ENCODE measurements at places on chromosomes 6 and 20.

DNA sequence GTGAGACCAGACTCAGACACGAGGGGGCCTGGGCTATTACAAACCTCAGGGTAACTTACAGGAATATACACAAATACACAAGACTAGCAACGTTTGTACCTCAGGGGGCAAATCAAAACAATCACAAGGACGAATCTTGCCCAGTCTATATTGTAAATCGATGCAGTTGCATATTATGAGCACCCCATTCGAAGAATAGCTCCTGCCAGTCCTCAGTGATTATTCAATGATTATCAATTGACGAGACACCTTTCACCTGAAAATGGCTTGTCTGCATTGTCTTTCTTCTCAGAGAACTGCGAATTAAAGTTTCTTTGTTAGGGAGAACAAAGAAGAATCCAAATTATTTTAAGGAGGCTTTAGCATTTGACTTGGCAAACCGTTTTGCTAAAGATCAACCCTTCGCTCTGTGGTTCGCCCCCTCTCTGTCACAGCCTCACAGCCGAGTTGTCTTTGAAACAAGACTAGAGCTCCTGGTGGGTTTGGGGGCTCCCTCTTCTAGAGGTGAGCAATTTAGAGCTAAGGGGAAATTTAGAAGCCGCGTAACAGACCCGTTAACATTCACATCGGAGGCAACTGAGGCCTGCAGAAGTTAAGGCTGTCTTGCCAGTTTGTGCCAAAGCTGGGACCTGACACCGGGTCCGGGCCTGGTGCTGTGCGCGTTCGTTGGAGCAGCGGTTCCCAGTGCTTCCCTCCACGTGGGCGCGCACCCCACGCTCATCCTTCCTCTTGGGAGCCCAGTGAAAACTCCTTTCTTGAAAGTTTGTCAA lies 24.9 kb upstream of the MAP3K7 start:
- DNase-seq: no peak

- DNase-seq: peak; percentile 87
Measured at GRCh38 chr6:112298021-112298745, 43.8 kb upstream of the LAMA4 start.

- DNase-seq: no peak
Measured at GRCh38 chr6:14838133-14838583, 407.7 kb upstream of the JARID2 start.

GRCh38 chr20:45289942-45290676 lies 16.5 kb upstream of the RBPJL start:
- DNase-seq: no peak

DNA sequence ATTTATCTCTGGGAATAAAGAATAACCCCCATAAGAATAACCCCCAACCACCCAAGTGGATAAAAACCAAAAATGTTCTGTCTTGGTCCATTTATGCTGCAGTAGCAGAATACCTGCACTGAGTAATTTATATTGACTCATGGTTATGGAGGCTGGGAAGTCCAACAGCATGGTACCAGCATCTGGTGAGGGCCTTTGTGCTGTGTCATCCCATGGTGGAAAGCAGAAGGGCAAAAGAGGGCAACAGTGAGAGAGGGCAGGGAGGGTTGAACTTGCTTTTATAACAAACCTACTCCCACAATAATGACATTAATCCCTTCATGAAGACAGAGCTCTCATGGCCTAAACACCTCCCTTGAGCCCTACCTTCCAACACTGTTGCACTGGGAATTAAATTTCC lies 133.7 kb downstream of the ERMARD start:
- DNase-seq: no peak

DNA sequence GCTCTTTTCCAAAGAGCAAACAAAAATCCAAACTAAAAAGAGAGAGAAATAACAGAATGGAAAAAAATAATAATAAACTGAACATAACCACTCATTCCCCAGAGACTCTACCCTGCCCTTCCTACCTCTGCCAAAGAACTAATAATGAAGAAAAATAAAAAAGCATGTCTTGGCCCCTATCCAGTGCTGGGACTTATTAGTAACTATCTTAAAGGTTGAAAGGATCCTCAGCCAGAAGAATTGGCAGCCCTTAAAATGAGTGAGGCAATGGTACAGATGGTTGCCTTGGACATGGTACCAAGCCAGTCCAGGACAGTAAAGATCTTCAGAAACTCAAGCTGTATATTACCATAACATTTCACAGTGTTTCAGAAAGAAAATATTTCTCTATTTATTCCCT lies 279.3 kb downstream of the HACE1 start:
- DNase-seq: no peak

GRCh38 chr6:1704711-1705110 lies 95.0 kb downstream of the FOXC1 start:
- DNase-seq: no peak

- DNase-seq: no peak
Measured at GRCh38 chr6:127347178-127347577, 3.8 kb upstream of the ECHDC1 start.

GRCh38 chr6:3341467-3341866 lies 82.7 kb downstream of the PSMG4 start:
- no peak for DNase-seq

- DNase-seq: peak; percentile 48
Measured at GRCh38 chr6:83252719-83253118, 59.6 kb downstream of the RWDD2A start.

DNA sequence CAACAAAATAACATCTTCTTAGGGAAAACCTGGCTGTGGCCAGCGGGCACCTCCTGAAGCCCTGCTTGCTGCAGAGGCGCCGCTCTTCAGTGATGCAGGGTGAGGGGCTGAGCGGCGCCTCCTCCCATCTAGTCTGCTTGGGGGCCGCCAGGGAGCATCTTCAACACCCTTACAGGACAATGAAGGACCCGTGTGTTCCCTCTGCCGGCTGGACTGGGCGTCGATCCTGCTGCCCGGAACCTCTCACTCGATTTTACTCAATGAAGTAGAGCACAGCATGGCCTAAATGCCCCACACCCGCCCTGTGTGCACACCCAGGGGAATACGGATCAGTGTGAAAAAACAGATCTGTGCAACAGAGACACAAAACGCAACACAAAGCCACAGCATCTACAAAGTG lies 28.5 kb upstream of the MPC1 start:
- no peak for DNase-seq

- no peak for DNase-seq
Measured at GRCh38 chr6:133236932-133237331, 4.2 kb upstream of the EYA4 start.

DNA sequence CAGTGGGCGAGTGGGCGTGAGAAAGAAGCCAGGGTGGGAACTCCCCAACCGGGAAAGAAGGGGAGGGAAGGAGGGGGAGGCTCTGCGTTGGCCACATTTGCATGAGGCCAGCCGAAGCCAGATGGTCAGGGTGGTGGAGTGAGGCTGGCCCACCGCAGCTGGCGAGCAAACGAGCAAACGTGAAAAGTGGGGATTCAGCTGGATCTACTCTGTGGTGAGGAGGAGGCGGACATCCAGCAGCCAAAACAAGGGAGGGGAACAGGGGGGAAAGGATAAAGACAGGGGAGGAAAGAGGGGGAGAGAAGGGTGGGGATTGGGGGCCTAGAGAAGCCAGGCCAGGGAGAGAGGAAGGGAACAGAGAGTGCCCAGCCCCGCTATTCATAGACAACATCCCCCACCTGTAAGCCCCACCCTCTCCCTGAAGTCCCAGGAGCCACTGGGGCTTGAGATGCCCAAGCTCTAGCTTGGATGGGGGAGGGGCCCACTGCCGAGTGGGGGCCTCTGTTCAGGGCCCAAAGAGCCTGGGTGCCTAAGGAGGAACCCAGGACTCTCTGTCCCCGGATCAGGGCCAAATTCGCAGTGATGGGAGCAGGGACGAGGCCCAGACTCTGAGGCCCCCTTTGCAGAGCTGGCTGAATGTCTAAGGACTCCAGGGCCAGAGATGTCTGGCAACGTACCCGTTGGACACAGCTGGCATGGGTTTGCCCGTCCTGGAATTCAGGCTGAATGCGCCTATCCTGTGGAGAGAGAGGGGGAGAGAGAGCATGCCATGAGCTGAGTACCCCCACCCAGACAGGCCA lies 45.1 kb downstream of the CPNE5 start:
- DNase-seq: no peak

DNA sequence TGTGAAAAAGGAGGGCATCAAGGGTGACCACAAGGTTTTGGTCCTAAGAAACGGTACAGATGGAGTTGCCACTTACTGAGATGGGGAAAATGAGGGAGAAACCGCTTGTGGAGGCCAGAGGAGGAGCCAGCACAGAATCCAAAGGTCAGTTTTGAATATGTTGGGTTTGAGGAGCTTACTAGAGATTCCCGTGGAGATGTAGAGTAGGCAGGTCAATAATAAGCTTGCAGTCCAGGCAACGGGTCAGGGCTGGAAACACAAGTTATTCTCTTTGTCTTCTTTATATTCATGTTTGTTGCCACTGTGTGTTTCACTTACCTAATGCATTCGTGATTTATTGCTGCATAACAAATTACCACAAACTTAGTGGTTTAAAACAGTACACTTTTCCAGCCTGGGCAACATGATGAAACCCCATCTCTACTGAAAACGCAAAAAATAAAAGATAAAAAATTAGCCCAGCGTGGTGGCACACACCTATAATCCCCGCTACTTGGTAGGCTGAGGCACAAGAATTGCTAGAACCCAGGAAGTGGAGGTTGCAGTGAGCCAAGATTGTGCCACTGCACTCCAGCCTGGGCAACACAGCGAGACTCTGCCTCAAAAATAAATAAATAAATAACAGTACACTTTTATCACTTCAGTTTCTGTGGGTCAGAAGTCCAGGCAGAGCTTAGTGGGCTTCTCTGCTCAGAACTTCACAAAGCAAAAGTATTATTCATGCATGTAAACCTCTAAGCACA lies 2.7 kb upstream of the BTN3A2 start:
- DNase-seq: no peak

- no peak for DNase-seq
Measured at GRCh38 chr6:47334334-47334733, 24.6 kb upstream of the TNFRSF21 start.

DNA sequence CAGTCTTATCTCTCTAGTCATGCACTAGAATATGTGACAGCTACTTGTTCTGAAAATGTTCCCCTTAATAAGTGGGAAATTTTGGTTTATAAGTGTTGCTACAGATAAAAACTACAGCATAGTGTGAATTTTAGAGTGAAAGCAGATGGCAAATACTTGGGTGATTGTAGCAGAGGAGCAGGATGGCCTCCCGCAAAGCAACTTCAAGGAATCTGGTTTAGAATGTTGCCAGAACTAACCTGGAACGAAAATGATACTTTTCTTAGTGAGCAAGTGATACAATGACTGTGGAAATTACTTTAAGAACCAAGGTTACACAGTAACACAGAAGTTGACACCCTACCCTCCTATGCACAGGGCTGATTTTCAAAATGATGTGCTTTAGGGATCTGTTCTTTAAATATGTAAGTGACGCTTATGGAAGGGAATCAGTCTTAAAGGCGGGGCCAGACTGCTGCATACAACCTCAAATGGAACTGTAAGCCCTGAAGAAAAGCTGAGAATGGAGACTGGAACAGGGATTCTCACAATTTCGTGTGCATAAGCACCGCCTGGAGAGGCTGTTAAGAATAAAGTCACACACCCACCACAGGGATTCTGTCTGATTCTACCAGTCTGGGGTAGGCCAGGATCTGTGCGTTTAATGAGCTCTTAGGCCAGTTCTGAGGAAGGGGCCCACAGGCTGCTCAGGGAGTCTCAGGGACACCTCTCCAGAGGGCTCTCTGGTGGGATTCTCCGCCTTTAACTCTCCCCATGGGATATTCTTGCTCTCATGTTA lies 97.9 kb downstream of the FYN start:
- DNase-seq: no peak

GRCh38 chr6:5537967-5538366 lies 276.7 kb downstream of the FARS2 start:
- DNase-seq: no peak

GRCh38 chr6:72769459-72770125 lies 147.7 kb downstream of the KCNQ5 start:
- no peak for DNase-seq

DNA sequence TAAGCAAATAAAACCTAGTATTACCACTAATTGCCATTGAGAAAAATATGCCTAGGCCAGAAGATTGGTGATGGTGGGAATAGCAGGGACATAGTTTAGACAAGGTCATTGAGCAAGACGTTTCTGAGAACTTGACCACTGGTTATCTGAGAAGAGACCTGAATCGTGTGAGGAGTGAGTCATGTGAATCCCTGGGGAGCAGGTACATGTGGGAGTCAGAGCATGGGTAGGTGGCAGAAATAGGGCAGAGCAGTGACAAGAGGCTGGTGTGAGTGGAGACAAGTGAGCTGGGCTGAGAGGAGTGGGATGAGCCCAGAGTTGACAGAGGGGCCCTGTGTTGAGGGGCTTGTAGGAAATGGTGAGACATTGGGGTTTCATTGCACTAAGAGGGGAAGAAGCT lies 16.4 kb downstream of the MICA start:
- DNase-seq: no peak
